ENCODE measurements at places on chromosomes 13 and 19.
A peak's percentile ranks its signal among the peaks of the same experiment; 100 is the strongest.

DNA sequence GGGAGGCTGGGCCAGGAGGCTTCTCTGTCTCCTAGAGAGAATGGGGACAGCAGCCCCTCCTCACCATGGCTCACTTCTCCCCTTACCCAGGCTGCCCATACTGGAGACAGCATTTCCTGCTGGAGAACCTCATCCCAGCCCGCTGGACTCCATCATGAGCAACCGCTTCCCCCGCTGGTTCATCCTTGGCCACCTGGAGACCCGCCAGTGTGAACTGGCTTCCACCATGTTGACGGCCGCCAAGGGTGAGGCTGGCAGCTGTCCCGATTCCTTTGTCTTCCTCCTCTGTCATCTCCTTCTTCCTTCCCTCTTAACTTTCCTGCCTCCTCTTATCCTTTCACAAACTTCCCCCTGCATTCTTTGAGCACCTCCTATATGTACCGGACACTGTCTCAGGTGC lies 28.0 kb downstream of the ZSWIM4 start:
- DNase-seq: no peak

DNA sequence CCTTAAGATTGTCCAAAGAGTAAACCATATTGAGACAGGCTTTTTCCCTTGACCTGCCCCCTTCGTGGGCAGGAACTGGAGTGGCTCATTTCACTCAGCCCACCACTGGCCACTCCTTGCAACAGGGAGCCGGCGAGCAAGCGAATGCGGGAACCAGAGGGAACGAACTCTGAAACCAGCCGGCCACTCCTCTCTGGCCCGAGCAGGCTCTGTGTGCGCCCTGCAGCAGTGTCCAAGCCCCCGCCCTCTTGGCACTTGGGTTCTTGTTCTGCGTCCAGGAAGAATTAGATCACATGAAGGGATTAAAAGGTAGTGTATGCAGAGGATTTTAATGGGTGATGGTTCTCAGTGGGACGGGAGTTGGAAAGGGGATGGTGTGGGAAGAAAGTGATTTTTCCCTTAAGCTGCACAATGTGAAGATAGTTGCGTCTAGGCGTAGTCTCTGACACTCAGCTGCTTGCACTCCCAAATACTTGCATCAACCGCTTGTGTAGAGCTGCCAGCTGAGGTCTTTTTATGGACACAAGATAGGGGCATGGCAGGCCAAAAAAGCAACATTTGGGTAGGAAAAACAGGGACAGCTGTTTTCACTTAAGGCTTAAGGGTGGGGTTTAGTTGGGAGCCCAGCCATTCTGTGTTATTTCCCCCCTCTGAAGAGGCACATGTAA lies 1209.7 kb upstream of the PCDH20 start:
- no peak for DNase-seq

DNA sequence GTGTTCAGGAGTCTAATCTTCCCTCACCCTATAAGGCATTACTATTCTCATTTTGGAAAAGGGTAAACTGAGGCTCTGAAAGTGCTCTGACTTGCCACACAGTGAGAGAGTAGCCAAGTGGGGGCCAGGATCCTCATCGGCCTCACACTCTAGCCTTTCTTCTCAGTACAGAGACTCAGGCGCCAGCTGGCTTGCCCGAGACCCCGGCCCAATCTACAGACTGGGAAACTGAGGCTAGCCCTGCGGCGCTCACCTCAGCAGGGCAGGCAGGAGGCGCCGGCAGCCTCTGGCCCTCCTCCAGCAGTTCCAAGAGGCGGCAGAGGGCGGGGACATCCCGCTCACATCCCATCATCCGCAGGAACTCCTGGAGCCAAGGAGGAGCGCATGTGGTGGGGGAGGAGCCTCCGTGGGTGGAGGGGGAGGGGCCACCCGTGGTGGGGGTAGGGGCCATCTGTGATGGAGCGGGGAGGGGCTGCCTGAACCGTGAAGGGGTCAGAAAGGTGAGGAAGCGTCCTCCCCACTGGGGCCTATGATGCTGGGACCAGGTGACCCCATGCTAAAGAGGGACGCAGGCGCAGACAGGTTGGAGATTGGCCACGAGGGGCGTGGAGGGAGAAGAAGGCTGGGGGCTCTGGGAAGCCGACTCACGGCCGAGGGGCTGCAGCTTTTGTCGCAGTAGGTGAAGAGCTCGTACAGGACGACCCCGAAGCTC lies 8.7 kb upstream of the INSL3 start:
- DNase-seq: peak; percentile 21

DNA sequence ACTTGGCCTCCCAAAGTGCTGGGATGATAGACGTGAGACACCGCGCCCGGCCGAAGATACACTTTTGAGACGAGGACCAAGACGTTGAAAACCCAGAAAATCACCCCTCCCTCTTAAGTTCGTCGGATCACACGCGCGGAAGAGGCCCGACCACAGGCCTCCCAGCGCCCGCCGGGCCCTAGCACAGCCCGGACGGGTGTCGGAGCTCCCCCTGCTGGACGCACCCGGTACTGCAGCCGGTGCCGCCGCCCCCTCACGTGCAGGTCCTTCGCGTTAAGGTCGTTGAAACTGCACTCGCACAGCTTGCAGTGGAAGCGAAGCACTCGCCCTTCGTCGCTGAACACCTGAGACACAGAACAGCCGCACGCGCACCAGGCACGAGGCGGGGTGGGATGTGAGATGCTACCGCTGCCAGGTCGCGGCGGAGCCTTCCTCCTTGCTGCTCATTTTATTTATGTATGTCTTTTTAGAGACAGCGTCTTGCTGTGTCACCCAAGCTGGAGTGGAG lies 35.7 kb upstream of the MATK start:
- DNase-seq: peak; percentile 89

DNA sequence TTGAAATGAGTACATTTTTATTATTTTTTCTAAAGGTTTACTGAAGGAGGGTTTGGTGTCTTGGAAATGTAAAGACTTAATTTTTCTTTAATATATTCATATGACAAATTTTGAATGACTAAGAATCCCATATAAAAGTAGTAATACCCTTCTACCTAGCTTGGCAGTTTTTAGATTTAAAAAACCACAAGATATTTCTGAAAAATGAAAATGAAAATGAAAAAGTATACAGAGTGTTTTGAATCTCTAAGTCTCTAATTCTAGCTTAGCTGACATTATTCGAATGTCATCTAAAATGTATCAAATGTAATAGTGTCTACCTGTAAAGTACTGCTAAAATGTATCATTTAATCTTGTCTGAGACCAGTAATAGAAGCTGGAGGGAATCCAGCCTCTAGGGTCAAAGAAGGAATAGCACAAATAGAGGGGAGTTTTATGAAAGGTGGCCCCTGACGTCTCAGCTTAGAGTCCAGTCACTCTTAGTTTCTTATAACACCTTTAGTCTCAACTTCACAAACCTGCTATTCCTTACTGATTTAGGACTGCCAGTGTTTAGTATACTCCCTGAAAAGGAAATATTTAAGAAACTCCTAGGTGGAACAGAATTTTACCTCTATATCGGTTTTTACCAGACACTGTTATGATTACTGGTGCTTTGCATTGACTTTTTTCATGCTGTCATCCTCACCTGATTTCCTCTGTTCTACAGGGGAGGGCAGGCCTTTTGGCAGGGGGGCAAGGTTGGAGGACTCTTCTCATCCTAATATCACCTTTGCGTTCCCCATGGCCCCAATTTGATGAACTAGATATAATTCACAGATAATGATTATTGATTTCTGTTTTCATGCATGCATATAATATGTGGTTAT lies 16.2 kb upstream of the MIR17HG start:
- no peak for DNase-seq

- no peak for DNase-seq
These were observed 1.4 kb upstream of the SBSN start for GRCh38 chr19:35529241-35530218.

GRCh38 chr13:46831588-46832194 lies 34.7 kb upstream of the ESD start:
- peak; percentile 60 for DNase-seq

DNA sequence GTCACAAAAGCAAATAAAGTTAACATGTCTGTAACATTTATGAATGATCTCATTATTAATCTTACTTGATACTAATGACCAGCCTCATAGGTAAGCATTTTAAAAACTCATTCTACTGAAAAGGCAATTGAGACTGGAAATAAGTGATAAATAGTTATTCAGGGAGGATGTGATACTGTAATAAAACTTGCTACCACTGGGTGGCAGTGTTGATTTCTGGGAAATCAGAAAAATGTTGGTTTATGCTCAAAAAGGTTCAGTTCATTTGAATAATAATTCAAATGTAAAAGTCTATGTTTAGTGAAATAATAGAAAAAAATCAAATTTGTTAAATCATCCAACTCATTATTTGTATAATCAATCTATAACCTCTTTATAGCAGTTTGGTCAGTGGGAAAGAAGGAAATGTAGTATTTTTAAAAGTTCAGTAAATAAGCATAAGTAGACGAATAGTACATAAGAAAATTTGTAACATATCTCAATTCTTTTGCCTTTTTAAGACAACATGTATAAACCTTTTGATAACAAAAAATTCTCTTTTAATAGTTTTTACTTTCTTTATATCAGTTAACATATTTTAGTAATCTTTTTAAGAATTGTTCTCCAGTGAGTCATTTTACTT lies 9.6 kb downstream of the ABHD13 start:
- DNase-seq: peak; percentile 24
